Activated CD4-positive, alpha-beta T cell treated with anti-CD3 and anti-CD28 coated beads, Interleukin-2, amount 10 ng/mL, durations not matched to agents 24 days and 14 days (primary cell): ENCODE measurements at places on chromosomes 4 and X. TPM values are rescaled to one million over a fixed set of nuclear protein-coding genes. Genes with fewer than 3 reads are reported as not detected.

- no peak overlapping the region for H3K4me3 ChIP-seq
- H3K36me3 ChIP-seq, result no peaks in the 10 kb centered on the region
- peaks cover 35% of the 10 kb centered on the region for H3K27me3 ChIP-seq
- no peak for DNase-seq
- peaks cover 9% of the 10 kb centered on the region for H3K4me1 ChIP-seq
These were observed 28.3 kb downstream of the ZFYVE28 start for GRCh38 chr4:2390146-2390545.

- no peak overlapping the region for H3K4me3 ChIP-seq
- H3K36me3 ChIP-seq, result no peaks in the 10 kb centered on the region
- H3K27ac ChIP-seq, result no peak overlapping the region
These were observed 34.9 kb downstream of the HMX1 start for GRCh38 chr4:8836664-8837171.

DNA sequence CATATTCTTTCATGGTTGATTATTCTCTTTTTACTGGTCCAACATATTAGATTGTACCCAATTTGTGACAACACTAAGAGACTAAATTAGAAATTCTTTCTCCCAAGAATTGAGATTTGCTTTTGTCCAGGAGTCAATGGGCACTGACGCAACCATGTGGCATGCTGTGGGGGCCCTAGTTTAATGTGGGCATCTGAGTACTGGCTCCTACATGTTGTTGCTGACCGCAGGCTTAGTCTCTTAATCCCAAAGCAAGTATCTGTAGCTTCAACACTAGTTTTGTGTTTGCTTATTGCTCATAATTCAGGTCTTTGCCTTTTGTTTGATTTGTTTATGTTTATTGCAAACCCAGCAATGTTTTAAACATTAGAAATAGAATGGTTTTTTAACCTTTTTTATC, 263.4 kb upstream of the NDST4 start:
- no peak for DNase-seq
- no peaks in the 10 kb centered on the region for H3K27me3 ChIP-seq
- H3K27ac ChIP-seq, result no peak overlapping the region
- no peaks in the 10 kb centered on the region for H3K4me1 ChIP-seq
- H3K4me3 ChIP-seq, result no peak overlapping the region

RPA4 gene
- total RNA-seq, result 0.68 and 0.78 TPM in 2 replicates

BST1 gene
- total RNA-seq, result 0.12 and 0.72 TPM in 2 replicates
